ENCODE measurements at places on chromosomes 3 and 15. TPM values are rescaled to one million over a fixed set of nuclear protein-coding genes. Genes with fewer than 3 reads are reported as not detected.

The ARRDC4 gene
- polyA plus RNA-seq, result 28.2 TPM

DNA sequence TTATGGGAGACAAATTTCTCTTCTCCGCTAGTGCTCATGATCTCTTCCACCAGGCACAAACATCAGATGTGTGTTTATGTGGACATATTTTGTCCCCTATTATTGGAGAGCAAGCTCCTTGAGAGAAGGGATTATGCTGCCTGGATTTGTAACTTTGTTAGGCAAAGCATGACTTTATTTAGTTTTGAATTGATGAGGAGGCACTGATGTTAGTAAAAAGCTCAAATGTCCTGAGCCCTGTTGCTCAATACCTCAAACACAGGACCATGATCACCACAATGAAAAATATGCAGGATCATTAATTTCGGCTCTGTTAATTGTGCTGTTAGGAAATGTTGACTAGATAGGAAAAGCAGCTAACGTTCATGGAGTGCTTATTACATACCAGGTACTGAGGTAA lies 29.1 kb downstream of the SCG5 start:
- no peak for DNase-seq

The TLR9 gene
- 0.23 TPM for polyA plus RNA-seq

GRCh38 chr3:81492040-81492439 lies 269.4 kb downstream of the GBE1 start:
- DNase-seq, result peak; percentile 29

The POPDC2 gene
- polyA plus RNA-seq, result 36.1 TPM

The AGBL1 gene
- polyA plus RNA-seq, result 16.0 TPM

The TEX55 gene
- polyA plus RNA-seq, result not detected

DNA sequence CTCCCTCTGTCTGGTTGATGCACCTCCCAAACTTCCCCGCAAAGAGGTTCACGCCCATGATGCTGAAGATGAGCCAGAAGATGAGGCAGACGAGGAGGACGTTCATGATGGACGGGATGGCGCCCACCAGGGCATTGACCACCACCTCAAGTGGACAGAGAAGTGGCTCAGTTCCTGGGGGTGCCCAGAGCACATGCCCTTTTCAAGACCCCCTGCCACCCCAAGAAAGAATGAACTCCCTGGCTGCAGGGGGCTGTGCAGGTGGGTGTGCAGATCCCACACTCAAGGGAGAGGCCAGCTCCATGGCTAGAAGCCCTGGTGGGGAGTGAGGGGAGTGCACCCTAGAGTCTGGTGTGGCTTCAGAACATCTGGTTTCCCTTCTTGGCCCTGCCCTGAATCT lies 64.1 kb downstream of the EXOG start:
- DNase-seq, result no peak

DNA sequence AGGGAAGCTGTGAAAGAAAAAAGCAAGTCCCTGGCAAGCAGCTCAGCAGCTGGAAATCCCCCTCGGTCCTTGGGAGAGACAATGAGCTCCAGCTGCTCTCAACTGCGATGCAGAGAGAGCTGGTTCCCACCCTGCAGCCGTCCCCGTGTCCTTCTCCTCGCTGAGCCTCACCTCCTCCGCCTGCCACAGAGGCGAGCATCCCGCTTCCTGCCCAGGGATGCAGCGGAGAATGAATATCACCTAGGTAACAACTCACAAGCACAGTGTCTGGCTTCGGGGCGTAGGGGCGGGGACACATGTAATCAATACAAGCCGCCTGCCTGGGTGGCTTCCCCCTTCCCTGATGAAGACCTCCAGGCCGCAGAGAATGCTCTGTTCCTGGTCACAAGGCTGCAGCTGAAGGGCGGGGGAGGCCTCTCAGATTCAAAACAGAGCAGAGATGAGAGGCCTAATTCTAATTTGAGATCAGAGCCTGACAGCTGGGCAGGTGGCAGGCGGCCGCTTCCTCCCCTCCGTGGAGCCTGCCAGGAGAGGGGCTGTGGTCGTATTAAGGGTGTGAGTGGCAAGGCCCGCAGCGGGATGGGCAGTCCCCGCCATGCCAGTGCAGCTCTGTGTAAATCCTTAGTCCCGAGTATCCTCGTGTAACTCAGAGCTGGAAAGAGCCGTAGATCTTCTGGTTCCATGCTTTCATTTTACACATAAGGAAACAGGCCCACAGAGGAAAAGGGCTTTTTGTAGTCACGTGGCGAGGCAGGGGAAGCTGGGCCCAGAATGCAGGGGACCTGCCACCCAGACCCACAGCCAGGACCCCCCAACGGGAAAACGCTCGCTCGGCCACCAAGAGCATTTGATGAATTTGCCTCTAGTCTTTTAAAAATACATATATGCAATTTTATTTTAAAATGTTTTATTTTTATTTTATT lies 24.3 kb downstream of the ZDHHC19 start:
- peak; percentile 75 for DNase-seq

The VIPR1 gene
- 1.6 TPM for polyA plus RNA-seq

DNA sequence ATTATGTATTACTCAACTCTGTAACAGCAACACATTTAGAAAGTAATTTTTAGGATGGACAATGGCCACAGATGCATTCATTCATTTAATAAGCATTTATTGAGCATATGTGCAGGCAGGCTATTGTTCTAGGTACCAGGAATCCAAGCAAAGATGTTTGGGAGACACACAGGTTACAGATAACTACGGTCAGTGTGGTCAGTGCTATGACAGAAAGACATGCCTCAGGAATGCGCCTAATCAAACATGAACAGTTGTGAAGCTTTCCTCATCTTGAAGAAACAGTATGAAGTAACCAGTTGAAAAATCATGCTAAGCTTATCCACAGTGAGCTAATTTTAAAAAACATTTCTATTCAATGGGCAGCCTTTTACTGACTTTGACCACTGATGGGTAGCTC lies 155.4 kb upstream of the CCDC54 start:
- no peak for DNase-seq

DNA sequence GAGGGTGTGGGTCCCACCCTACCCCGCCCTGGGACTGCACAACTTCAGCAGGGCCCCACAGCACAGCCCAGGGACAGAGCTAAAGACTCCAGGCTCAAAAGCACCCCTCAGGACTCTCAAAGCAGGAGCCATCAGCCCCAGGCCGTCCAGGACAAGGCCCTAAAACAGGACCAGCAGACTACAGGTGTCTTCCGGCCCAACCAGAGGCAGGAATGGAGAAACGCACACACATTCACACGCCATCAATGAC lies 26.1 kb downstream of the ATRIP start:
- no peak for DNase-seq

The GBE1 gene
- 10.4 TPM for polyA plus RNA-seq

- peak; percentile 10 for DNase-seq
These were observed 15.6 kb upstream of the RAF1 start for GRCh38 chr3:12679468-12679867.

GRCh38 chr3:68773401-68773800 lies 158.9 kb downstream of the TAFA4 start:
- DNase-seq, result no peak

The C15orf39 gene
- polyA plus RNA-seq, result 10.1 TPM

The MUSTN1 gene
- 111 TPM for polyA plus RNA-seq

The CPN2 gene
- polyA plus RNA-seq, result not detected

The SPINT1 gene
- polyA plus RNA-seq, result 11.2 TPM

- DNase-seq, result no peak
These were observed 75.9 kb downstream of the VGLL4 start for GRCh38 chr3:11567516-11568467.

The UPK1B gene
- not detected for polyA plus RNA-seq

GRCh38 chr3:95615592-95616310 lies 1198.6 kb upstream of the EPHA6 start:
- no peak for DNase-seq

The CFAP20DC gene
- polyA plus RNA-seq, result 1.3 TPM

GRCh38 chr3:141686466-141687291 lies 51.4 kb upstream of the RNF7 start:
- peak; percentile 87 for DNase-seq

- no peak for DNase-seq
These were observed 543.7 kb upstream of the ADAMTS9 start for GRCh38 chr3:65231544-65231943.

DNA sequence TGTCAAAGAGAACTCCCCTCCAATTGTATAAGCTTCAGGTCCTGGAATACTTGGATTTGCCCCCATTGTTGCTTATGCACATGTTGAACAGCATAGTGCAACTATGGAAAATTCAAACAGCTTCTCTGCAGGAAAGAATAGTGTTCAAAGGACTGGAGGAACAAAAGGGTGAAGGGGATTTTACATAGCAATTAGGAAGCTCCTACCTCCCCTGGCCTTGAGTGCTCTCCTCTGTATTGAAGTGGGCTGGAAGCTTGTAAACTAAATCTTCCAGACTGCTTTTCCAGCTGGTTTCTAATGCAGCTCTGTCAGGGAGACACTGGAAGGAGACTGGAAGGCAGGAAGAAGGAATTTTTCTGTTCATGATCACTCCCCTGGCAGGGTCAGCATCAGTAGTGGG lies 7.2 kb upstream of the ELP6 start:
- DNase-seq, result no peak

GRCh38 chr15:57563416-57563815 lies 28.3 kb upstream of the MYZAP start:
- no peak for DNase-seq

The NR2E3 gene
- polyA plus RNA-seq, result 2.8 TPM

The TNNC1 gene
- polyA plus RNA-seq, result 622 TPM

The XCR1 gene
- polyA plus RNA-seq, result 0.37 TPM

GRCh38 chr15:86255247-86255646 lies 175.6 kb downstream of the AGBL1 start:
- DNase-seq, result no peak

The SLC15A2 gene
- 63.5 TPM for polyA plus RNA-seq

The AKAP13 gene
- polyA plus RNA-seq, result 81.9 TPM

DNA sequence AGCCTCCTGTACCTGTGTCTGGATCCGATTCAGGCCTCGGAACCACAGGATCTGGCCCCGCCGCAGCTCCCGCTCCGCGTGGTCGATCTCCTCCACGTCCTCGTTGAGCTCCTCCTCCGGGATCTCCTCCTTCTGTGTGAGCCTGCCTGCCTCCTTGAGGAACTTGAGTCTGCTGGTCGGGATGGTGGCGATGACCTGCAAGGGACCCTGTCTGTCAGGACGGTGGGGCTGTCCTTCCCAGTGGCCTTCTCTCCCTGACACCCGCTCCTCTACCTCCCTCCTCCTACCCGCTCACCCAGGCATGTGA lies 17.2 kb upstream of the SEC13 start:
- no peak for DNase-seq

The ALDH1A2 gene
- 29.0 TPM for polyA plus RNA-seq

- DNase-seq, result peak; percentile 37
These were observed 1.8 kb downstream of the DIPK2A start for GRCh38 chr3:143973259-143974021.

All from muscle of back (tissue), 13 donors.